ENCODE measurements at places on chromosomes 4 and X.

GRCh38 chrX:130523460-130524394 lies 121.9 kb downstream of the RBMX2 start:
- no peak for DNase-seq

DNA sequence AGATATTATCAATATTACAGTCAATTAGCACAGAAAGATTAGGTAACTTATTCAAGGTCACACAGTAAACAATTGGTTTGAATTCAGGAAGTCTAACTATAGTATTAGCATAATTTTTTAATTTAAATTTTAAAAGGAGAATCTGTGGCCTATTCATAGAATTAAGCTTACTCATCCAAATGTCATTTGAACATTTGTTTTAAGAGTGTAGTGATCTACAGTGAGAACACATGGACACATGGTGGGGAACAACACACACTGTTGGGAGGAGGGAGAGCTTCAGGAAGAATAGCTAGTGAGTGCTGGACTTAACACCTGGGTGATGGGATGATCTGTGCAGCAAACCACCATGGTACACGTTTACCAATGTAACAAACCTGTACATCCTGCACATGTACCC lies 48.3 kb downstream of the MEPE start:
- no peak for DNase-seq

- peak; percentile 65 for DNase-seq
Measured at GRCh38 chrX:41240509-41240908, 93.5 kb upstream of the DDX3X start.

DNA sequence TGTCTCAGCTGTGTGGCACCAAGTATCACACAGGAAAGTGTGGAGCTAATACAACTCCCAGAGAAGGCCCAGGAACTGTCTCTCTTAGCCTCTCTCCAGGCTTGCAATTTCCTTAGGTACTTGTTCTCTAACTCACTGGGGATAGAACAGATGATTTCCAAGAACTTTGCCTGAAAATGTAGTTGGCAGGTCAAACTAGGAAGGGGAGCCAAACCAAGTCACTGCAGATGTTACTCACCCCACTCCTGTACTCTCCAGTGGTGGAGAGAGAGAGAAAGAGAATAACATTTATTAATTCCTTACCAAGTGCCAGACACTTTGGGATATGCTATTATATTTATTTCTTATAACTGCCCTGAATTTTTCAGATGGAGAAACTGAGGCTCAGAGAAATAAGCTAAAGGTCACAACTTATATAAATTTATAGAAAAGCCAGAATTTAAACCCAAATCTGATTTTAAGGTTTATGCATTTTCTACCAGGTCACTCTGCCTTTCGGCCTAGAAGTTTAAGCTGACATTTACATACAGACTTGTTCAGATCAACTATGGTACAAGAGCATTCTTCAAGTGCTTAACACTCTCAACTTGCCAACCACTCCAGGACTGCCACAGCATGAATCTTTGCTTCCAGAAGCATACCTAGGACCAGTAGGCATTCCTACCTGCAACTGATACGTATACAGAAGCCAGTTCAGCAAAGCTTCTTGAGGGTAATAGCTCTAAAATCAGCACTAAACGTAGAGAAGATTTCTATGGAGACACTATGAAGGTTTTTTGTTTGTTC lies 248.6 kb upstream of the ETNPPL start:
- DNase-seq: no peak
